ENCODE measurements at places on chromosomes 6 and 20. TPM values are rescaled to one million over a fixed set of nuclear protein-coding genes. Genes with fewer than 3 reads are reported as not detected.

The PBOV1 gene
- total RNA-seq, result not detected

The SGK2 gene
- 0.93 TPM for total RNA-seq

The PTCHD4 gene
- total RNA-seq, result 3.6 TPM

The COL11A2 gene
- total RNA-seq, result under 0.01 TPM
